ENCODE measurements at places on chromosomes 5 and 9.

DNA sequence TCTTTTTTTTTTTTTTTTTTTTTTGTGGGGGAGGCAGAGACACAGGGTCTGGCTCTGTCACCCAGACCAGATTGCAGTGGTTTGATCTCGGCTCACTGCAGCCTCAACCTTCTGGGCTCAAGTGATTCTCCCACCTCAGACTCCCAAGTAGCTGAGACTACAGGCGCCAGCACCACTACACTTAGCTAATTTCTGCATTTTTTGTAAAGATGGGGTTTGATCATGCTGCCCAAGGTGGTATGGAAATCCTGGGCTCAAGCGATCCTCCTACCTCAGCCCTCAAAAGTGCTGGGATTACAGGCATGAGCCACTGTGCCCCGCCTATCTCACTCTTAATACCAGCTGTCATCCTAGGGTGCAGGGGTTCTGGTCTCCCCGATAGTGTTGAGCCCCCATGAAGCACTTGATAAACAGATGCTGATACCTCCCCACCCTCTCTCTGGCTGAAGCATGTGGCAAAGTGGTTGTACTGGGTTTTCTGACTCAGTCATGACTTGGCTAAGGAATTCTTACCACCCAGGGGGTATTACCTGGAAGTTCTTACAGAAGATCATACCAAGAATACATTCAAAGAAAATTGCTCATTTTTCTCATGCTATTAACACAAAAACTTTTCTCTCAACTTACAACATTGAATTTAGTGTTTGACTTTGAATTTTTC, 110.2 kb upstream of the DAPK1 start:
- no peak for DNase-seq

DNA sequence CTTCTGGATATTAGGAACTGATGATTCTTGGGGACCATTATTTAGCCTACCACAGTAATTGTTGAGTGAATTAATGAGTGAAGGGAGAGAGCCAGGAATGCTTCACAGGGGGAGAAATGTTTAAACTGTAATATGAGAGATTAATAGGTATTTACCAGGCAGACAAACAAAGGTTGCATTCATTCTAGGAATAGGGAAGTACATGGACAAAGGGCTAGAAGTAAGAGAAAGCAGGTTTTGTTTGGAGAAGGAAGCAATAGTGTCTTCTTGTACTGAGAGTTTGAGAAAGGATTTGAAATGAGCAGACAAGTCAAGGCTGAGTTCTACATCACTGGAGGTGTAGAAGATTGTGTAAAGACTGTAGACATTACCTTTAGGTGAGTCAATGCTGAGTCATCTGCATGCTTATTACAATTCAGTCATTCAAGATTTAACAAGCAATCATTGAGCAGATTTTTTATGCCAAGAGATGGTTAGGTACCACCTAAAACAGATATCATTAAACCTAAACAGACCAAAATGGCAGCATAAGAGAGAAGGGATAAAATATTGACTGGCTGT, 8.0 kb downstream of the TAF1L start:
- no peak for DNase-seq

GRCh38 chr5:14417276-14417730, 164.3 kb upstream of the OTULINL start:
- no peak for DNase-seq

- DNase-seq: no peak
These were observed 33.9 kb downstream of the HABP4 start for GRCh38 chr9:96483733-96484390.

DNA sequence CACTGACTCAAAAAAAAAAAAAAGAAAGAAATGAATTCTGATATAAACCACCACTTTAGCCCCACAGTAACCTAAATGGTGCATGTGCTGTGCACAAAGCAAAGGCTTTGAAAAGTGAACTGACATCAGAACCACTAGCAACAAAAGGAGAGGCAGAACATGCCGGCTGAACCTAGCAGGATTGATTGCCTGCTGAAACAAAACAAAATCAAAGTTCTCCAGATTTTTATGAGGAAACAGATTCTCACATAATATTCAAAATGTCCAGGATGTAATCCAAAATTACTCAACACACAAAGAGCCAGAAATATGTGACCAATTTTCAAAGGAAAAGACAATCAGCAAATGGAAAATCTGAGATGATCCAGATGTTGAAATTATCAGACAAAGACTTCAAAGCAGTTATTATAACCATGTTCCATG, 37.9 kb downstream of the UBTD2 start:
- no peak for DNase-seq

- no peak for DNase-seq
These were observed 35.9 kb upstream of the HSPA9 start for GRCh38 chr5:138610918-138611677.

DNA sequence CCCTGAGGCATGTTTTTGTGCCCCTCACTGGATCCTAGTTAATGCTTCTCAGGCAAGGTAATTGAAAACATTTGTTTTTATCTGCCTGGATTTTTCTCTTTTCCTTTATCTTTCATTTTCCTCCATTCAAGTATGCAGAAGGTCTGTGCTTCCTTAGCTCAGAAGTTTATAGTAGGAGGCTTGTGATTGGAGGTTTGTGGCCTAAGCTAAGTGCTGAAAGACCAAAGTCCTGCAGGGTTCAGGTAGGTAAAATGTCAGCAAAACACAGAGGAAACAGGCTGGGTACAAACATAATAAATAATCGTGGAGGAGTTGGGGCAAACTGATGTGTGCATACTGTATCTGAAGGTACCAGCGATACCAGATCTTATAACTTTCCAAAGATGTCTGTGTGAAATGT, 230.9 kb upstream of the KLF4 start:
- no peak for DNase-seq

DNA sequence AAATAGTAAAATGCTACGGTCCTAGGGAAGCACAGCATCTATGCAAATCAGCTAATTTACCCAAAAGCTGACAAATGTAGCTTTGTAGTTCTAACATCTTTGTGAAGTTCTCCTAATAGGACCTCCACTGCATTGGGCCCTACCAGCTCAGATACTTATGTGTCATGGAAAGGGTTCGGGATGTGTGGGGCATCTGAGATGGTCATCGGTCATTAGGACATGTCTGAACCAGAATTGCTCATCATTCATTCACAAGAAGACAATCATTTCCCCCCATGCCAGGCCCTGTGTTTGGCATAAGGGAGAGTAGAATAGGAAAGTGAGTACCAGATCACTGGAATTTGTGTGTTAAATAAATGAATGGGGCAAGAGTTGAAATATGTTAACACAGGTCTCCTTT, 35.7 kb downstream of the PWWP2A start:
- no peak for DNase-seq

- DNase-seq: no peak
These were observed 4.7 kb downstream of the MAN2A1 start for GRCh38 chr5:109694451-109694891.

DNA sequence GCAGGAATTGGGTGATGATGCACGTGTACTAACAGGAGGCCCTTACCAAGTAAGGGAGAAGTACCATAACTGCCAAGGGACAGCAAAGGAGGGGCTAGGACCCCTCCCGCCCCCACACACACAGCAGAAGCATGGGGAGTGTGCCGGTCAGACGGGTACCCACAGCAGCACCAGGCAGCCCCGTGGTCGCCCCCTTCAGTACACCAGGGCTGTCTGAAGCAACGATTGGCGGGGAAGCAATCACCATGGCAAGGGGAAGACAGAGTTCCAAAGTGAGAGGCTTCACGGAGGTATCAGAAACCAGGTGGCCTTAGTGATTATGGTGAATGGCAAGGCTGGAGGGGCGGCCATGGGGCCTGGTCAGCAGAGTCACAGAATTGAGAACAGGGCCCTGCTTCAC, 72.2 kb downstream of the CAMSAP1 start:
- DNase-seq: no peak
